ENCODE measurements at places on chromosomes 5 and 9.

- peak; percentile 45 for DNase-seq
Measured at GRCh38 chr5:172801179-172801671, 30.2 kb upstream of the DUSP1 start.

DNA sequence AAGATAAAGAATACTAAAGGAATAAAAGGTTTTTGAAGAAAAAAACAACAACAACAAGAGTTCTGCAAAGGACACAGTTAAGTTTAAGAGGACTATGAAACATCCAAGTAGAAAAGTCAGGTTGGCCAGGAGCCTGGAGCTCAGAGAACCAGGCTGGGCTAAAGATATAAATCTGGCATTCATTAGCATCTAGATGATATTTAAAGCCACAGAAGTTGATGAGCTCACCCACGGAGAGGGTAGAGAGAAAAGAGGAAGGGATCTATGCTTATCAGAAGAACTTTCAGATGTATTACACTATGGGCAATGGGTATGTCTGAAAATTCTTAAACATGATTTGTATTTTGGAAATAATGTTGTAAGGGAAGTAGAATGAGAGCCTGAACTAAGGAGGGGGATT is 9.9 kb downstream of the MIER3 start:
- DNase-seq: peak; percentile 39

DNA sequence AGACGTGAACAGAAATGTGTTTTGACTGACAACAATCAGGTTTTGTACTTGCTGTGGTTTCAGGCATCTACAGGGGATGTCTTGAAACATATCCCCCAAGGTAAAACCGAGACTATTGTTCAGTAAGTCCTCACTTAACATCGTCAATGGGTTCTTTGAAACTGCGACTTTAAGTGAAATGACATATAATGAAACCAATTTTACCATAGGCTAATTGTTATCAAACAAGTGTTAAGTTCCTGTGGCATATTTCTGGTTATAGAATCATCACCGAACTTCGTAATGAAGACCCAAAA is 16.4 kb upstream of the OMD start:
- no peak for DNase-seq

DNA sequence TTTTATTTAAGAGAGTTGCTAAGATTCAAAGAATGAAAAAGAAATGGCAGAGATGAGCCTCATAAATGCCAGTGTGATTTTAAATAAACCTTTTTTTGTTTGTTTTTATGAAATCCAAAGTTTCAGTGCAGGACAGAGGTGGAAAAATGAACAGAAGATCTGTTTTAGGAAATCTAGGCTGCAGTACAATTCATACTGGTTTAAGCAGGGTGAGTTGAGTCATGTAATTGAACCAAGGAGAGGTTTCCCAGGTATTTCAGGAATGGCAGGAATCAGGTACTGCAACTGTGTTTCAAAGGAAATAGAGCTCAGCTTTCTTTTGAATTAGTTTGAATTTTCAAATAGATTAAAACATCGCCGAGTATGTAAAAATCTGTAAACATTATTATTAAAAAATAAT is 3.0 kb upstream of the ANKRD31 start:
- DNase-seq: no peak

GRCh38 chr9:713091-713490 is 128.4 kb upstream of the DMRT1 start:
- no peak for DNase-seq

GRCh38 chr9:127014216-127014909 is 99.8 kb downstream of the RALGPS1 start:
- DNase-seq: no peak

Data from hematopoietic multipotent progenitor cell treated with erythropoietin and hydrocortisone succinate and interleukin-3 and kit ligand, for 6 days (in vitro differentiated cells).